ENCODE measurements at places on chromosomes 12 and 14.

DNA sequence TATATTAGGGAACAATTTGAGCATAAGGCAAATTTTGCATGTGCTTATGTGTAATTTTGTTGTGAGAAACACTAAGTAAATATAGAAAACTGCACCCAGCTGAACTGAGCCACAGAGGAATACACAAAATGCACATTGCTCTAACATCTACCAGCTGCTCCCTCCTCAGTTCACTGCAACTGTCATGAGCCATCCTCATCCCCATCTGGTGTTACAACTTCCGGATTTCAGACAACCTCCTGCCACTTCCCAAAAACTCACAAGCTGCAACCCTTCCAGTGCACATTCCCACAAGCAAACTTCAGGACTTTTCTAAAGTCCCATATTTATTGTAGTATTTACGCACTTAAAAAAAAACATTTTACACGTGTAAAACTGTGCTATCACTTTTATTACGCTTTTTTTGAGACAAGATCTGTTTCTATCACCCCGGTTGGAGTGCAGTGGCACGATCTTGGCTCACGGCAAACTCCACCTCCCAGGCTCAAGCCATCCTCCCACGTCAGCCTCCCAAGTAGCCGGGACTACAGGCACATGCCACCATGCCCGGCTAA lies 169.1 kb upstream of the TBX3 start:
- DNase-seq, result no peak

- DNase-seq, result no peak
Measured at GRCh38 chr12:86621957-86622356, 365.8 kb upstream of the MGAT4C start.

DNA sequence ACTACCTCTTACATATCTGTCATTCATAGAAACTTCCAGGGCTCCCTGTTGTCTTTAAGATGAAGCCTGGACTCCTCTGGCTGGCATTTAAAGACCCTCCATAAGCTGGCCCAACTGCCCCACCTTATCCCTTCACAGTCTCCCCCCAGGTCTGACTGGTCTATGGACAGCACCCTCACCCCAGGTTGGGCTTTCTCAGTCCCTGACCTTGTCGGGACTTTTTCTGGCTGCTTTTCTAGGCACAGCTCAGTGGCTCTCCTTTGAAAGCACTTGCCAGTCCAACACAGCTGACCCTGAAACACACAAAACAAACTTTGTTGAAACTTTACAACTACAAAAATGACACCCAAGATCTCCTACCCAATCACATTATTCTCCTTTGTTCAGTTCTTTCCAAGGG lies 13.9 kb upstream of the MYH7 start:
- DNase-seq, result no peak

GRCh38 chr12:52227606-52228166 lies 5.4 kb upstream of the KRT7 start:
- DNase-seq, result no peak

- DNase-seq, result no peak
Measured at GRCh38 chr12:295132-295531, 32.5 kb upstream of the SLC6A13 start.

GRCh38 chr12:131620946-131621681 lies 89.8 kb upstream of the SFSWAP start:
- DNase-seq, result no peak

DNA sequence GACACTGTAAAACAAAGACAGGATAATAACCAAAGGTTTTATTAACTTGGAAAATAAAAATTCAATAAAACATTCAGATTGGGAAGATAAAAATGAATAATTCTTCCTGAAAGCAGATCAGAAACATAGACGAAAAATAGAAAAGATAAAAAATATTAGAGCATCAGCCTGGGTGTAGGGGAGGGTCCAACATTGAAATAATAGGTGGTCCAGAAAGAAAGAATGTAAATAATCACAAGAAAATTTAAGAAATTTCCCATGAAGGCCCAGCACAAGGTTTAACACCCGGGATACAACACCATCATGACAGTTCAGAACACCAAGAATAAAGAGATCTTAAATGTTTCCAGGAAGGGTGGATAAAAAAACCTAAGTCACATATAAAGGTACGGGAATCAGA lies 31.1 kb upstream of the DICER1 start:
- no peak for DNase-seq

DNA sequence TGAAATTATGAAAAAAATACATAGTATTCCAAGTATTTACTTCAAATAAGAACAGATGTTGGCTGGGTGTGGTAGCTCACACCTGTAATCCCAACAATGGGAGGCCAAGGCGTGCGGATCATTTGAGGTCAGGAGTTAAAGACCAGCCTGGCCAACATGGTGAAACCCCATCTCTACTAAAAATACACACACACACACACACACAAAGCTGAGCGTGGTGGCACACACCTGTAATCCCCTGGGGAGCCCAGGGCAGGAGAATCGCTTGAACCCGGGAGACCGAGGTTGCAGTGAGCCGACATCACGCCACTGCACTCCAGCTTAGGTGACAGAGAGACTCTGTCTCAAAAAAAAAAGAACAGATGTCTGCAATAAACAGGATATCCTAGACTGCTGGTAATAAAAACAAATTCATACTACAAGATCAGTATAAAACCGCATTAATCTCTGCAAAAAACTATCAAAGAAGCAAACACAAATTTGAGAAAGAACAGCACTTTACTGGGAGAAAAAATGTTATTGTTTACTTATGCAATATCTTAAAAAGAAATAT lies 23.8 kb downstream of the EEA1 start:
- no peak for DNase-seq

DNA sequence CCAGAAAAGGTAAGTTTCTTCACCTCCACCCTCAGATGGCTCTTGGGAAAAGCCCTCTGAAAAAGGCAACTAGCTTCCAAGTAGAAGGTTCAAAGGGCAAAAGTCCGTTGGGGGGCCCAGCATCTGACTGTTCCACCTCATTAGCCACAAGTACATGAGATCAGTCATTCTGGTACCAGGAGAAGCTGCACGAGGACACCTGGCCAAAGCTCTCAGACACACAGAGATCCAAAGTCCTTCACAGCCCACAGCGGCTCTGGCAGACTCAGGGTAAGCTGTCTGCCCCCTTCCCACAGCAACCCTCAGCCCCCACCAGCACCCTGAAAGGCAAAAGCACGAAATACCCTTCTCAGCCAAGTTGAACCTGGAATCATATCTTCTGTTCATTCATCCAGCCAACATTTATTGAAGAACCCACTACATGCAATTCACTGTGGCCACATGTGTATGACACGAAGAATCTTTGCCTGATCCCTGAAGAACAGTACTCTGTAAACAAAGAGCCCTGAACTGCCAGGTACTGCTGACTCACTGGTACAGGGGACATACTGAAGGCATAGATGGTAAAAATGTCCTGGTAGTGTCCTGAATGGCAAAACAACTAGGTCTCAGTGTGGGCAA lies 19.0 kb downstream of the SLC7A7 start:
- no peak for DNase-seq

DNA sequence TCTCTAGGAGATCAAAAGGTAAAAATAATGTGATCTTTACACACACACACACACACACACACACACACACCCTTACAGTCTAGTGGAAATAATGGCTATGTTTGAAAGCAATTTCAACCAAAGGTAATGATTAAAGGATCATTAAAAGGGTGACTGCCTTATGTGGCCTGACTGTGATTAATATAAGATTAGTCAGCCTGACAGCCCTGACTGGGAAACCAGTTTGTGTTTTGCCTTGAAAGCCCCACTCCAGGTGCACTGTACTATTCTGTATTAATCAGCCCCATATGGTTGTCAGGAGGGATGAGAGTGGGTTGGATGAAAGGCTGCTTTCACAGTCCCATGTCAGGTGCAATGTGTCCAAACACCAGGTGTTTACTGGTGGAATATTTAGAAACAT lies 10.5 kb downstream of the RASSF9 start:
- DNase-seq, result no peak

DNA sequence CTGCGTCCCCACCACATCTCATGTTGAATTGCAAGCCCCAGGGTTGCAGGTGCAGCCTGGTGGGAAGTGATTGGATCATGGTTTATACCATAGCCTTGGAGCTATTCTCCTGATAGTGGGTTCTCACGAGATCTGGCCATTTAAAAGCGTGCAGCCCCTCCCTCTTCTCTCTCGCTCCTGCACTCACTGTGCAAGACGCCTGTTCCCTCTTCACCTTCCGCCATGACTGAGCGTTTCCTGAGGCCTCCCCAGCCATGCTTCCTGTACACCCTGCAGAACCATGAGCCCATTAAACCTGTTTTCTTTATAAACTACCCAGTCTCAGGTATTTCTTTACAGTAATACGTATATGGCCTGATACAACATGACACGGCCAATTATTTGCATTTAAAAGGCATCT lies 146.6 kb downstream of the RIMBP2 start:
- no peak for DNase-seq

DNA sequence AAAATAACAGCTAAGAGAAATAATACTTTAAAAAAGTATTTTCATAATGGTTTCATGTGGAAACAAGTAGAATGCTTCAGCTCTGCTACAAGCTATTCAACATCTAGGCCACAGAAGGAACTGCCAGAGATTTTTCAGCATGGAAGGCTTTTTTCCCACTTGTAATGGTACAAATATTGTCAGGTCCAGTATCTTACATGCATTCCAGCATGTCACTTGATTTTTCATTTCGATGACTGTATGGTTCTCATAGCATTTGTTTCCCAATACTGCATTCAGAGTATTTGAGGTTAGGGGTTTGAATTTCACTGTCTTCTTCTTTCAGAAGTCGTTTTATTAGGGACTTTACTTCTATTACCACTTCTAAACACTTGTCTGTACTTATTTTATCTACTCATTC lies 1701.5 kb upstream of the FLRT2 start:
- no peak for DNase-seq

GRCh38 chr12:131959116-131959515 lies 9.4 kb downstream of the EP400 start:
- DNase-seq, result no peak

DNA sequence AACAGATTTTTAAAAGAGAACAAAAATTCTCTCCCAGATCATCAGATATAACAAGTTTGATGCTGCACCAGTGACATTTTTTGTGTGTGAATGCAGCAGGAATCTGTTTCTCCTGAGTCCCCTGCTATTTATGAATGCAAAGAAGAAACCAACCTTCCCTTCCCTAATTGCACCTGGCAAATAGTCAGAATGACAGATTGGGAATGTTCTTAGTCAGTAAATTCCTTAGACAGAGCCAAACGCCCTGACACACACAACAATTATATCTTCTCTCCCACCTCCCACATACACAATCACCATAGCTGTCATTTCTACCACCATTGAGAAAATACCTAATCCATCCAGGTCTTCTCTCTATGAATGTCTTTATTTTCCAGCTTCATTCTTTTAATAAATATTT lies 174.4 kb downstream of the ALG10B start:
- no peak for DNase-seq
